ENCODE measurements at places on chromosomes 13 and 19.

DNA sequence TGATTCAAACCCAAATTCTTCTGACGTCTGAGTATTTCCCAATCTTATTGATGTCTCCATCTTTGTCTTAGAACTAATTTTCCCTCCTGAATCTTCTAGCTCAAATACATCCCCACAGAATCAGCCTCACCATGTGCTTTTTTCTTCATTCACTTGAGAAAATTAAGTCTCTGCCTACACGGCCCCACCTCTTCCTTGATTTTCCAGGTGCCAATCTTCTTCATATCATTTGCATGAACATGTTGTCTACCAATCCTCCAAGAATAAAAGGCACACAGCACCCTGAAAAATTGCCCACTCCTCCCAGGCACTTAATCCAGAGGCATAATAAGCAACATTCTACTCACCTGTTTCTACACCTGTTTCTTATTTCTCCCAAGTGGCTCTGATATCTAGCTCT is 408.1 kb upstream of the NBEA start:
- DNase-seq: no peak

DNA sequence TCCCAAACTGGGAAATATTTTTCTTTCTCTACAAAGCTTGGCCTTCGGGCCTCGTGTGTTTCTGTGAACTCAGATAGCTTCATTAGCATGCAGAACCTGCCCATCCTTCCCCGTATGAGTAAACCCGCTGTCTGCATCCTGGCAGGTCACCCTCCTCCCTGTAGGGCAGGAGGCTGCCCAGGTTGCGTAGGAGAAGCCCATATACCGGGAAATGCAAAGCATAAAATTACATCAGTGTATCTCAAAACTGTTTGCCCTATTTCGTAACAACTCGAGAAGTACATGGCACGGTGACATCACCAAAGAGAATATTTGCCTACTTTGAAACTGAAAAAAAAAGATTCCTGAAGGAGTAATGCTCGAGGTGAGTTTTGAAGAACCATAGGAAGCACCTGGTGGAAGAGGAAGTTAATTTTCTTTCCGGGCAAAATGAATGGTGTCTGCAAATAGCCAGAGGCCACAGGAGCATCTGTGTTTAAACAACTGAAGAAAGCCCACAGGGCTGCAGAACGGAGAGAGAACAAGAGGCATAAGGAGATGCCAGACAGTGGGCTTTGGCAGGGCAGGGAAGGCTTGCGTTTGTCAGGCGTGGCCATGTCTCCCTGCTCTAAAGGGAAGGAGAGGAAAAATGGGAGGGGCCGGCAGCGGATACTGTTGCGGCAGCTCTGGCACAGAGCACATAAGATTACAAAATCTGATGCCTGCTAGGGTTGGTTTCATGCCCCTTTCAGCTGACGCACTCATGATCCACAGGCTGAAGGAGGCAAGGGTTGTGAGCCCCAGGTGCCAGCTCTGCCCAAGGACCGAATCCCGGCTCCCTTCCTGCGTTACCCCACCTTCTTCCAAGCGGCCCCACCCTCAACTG is 81.4 kb downstream of the IRS2 start:
- DNase-seq: no peak

DNA sequence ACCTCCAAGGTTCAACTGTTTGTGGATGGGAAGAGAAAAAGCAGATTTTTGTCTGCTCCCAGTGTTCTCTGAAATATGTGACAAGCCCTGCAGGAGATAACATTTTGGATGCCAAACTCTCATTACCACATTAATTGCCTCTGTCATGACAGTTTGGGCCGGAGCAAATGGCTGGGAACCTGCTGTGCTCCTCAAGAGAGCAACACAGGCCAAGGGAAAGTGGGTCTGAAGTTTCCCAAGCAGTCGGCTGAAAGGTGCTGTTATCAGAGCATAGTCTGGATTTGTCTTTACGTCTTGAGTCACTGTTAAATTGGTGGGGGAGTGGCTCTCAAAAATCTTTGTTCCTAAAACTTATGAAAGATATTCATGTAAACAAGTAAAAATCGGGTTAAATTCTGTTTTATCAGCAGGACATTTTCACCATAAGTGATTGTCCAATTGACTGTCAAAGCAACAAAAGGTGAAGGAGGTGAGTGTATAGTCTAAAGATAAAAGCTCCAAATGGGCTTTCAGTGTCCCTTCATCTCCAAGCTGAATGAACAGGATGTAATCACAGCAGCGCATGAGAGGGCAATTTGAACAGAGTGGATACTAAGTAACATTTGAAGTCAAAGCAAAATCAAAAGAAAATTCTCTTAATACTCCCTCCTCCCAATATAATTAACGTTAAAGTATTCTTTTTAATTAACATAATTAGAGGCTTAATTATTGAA is 844.8 kb downstream of the PCDH17 start:
- no peak for DNase-seq

DNA sequence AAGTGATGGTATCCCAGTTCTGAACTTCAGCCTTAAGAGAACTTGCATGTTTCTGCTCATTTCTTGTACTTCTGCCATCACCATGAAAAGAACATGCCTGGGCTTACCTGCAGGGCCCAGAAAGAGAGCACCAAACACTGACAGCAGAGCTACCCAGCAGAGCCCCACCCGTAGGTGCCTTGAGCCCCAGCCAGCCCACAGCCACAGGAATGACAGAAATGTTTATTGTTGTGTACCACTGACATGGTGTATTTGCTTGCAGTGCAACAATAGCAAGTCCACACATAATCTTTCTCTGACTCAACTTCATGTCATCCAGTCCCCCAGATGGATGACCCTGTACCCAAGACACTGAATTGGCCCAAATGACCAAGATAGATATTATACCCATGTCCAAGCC is 195.2 kb downstream of the TSHZ3 start:
- no peak for DNase-seq

GRCh38 chr19:35533822-35534392 is 651 bp downstream of the GAPDHS start:
- DNase-seq: no peak

- no peak for DNase-seq
These were observed 121.8 kb downstream of the TBC1D4 start for GRCh38 chr13:75360170-75360569.

GRCh38 chr19:13983213-13983889 is 22.8 kb downstream of the RFX1 start:
- DNase-seq: no peak

DNA sequence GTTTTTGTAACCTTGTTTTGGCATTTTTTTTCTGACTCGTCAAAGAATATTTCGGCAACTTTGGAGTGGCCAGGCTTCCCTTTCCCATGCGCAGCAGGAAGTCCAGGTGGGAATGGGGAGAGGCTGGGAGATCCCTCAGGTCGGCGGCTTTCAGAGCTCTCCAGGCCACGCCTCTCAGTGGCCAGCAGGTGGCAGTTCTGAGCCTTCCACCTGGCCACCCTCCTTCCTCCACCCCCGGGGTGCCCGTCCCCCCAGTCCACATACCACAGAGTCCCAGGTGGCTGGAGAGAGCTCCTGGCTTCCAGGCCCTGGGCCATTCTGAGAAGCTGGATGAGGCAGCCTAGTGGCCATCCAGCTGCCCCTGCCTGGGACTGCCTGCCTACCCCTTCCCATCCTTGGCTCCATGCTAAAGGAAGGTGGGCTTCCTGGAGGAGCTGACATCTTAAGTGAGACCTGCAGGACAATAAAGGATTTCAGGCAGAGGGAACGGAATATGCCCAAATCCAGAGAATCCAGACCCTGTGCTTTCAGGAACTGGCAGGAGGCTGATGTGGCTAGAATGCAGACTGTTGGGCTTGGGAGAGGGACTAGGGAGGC is 46.3 kb downstream of the CCNE1 start:
- DNase-seq: no peak

DNA sequence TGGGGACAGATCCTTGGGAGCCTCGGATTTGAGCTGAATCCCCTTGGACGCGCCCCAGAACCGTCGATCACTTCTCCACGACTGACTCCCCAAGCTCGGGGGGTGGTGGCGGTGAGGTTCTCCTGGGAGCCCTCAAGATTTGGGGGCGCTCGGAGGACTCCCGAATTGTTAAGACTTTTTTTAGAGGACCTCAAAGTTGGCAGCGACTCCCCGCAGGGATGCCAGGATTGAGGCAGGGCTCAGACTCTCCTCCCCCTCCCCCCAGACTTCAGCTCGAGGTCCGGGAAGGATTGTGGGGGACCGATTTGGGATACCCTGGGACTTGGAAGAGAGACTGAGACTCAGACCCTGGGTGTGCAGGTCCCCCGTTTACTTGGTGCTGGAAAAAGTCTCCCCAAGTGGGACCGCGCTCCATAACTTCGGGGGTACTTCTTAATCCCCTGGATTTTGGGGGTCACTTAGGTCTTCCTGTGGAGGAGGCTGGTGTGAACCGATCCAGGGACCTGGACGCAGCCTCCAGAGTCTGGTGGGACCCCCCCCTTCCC is 665 bp downstream of the VASP start:
- DNase-seq: no peak

DNA sequence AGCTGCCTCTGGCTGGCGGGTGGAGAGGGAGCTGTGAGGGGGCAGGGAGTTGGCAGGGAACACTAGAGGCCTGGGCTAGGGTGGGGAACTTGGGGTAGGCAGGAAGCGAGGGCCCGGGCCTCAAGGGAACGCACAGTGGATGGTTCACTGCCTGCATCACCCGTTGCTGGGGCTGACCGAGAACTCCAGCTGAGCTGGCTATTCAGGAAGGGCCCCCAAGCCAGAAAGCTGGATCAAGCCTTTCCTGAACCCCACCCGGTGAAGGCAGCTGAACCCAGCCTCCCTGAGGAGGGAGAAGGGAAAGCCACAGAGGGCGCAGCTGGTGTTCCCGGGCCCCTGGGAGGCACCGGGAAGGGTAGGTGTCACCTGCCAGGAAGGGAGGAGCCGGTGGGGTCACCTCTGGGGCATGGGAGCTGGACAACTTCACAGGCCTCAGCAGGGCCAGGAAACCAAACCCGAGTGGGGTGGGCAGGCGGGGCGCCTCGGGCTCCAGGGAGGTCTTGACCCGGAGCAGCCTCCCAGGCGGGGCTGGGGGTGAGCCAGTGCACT is 13.9 kb downstream of the PALM start:
- no peak for DNase-seq

GRCh38 chr19:5011476-5012238 is 42.7 kb downstream of the KDM4B start:
- DNase-seq: no peak

- DNase-seq: no peak
These were observed 9.3 kb downstream of the ZNF526 start for GRCh38 chr19:42229301-42229854.

GRCh38 chr19:40716031-40716481 is 630 bp downstream of the COQ8B start:
- DNase-seq: peak; percentile 26

GRCh38 chr19:21593934-21594820 is 88.8 kb downstream of the ZNF429 start:
- DNase-seq: no peak

GRCh38 chr19:29781386-29782259 is 30.2 kb upstream of the CCNE1 start:
- no peak for DNase-seq

- DNase-seq: no peak
These were observed 1.2 kb downstream of the AKT1S1 start for GRCh38 chr19:49875857-49876421.

DNA sequence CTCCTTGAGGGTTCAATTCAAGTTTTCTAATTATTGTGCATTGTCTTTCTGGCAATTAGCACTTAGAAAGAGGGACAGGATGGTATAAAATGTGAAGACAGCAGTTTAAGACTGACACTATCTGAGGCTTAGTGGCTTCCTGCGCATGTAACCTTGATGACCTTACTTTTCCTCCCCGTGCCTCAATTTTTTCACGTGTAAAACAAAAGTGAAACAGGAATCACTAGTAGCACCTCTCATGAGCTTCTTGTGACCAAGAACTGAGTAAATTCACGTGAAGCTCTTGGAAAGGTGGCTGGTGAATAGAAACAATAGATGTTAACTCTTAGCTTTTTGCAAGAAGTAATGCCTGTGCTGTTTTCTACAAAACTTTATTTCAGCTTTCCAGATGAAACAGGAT is 233.9 kb downstream of the LMO7 start:
- DNase-seq: no peak

- no peak for DNase-seq
These were observed 8.1 kb downstream of the NKPD1 start for GRCh38 chr19:45152504-45153338.

DNA sequence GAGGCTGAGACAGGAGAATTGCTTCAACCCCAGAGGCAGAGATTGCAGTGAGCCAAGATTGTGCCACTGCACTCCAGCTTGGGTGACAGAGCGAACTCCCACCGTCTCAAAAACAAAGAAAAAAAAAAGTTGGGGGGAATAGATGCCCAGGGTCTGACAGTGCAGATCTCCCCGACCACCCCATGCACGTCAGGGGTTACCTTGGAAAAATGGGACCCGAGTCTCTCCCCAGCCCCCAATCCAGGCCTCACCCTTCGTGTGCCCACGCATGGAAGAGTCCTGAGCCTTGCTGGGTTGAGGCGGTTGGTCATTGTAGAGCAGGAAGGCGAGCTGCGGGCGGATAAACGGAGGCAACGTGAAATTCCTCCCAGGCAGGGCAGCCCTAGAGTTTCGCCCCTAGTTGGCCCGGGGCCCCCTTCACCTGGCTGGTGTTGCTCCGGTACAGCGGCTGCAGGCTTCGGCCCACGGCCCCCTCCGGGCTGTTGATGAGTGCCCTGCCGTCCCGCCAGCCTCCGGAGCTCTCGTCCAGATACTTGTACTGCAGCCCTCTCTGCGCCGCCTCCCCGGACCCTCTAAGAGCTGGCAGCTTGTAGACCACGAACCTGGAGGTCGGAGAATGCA is 588 bp downstream of the DNASE2 start:
- no peak for DNase-seq

GRCh38 chr19:23382955-23383354 is 12.3 kb downstream of the ZNF91 start:
- no peak for DNase-seq

GRCh38 chr13:38463048-38463447 is 113.4 kb downstream of the UFM1 start:
- DNase-seq: no peak

DNA sequence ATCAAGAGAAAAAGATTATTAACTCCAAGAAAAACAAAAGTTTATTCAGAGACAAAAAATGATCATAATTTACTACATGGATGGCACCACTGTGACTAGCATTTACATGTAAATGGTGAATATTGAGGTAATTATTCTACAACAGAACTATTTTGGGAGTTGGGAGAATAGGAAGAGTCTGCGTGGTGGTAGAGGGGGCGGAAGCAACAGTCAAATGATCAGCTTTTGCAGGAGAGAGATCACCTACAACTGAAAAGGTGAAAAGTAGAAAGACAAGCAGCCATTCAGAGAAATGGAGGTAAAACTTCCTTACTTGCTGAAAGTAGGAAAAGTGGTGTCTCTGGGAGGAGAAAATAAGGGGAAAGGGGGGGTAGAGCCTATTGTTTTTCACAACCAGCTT is 62.8 kb upstream of the SACS start:
- DNase-seq: no peak

- DNase-seq: no peak
These were observed 421 bp upstream of the KLF5 start for GRCh38 chr13:73058432-73058735.

DNA sequence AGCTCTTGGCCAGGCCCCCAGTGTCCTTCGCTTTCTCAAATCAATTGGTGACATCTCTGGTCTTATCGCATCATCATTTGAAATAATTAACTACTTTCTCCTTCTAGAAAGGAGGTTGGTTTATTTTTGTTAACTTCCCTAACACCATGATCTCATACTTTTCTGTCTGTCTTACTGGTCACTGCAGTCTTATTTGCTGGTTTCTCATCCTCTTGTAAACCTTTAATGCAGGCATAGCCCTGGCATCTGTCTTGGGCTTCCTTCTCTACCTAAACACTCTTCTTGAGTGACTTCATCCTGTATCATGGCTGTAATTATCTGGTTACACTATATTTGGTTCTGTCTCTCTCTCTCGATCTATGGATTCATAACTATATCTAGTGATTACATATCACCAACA is 152.8 kb downstream of the CYSLTR2 start:
- DNase-seq: no peak

- no peak for DNase-seq
These were observed 46.9 kb downstream of the FGF9 start for GRCh38 chr13:21717817-21718216.
